ENCODE measurements at places on chromosomes 1 and 21.

DNA sequence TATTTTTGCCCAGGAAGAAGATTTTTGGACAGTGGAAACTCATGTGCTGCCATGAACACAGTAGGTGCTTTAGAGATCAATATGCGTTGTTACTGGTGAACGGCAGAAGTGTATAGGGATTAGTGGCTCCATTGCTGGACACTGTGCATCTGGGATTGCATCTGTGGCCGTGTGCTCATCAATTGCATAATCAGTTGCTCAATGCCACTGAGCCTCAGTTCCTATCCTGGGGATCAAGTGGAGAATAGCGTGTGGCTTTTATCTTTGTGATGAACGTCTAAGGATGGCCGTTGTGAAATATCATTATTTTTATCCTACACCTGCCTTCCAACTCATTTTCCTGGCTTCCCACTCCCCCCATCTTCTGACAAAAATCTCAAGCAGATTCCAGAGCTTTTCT is 5.4 kb downstream of the TNN start:
- H3K4me1 ChIP-seq = peaks cover 12% of the 10 kb centered on the region
- no peak for DNase-seq
- no peak overlapping the region for H3K4me3 ChIP-seq
- H3K27ac ChIP-seq = peak overlapping the region; percentile 54
- no peaks in the 10 kb centered on the region for H3K36me3 ChIP-seq

GRCh38 chr1:205183676-205184335 is 27.7 kb downstream of the DSTYK start:
- no peak for DNase-seq
- peaks cover 42% of the 10 kb centered on the region for H3K4me1 ChIP-seq
- H3K27me3 ChIP-seq = no peaks in the 10 kb centered on the region
- peak overlapping the region; percentile 30 for H3K27ac ChIP-seq
- no peak overlapping the region for H3K4me3 ChIP-seq
- H3K36me3 ChIP-seq = peaks cover 3% of the 10 kb centered on the region

GRCh38 chr21:41186755-41187536 is 19.0 kb downstream of the BACE2 start:
- peak overlapping the region; percentile 37 for H3K27ac ChIP-seq
- no peaks in the 10 kb centered on the region for H3K27me3 ChIP-seq
- DNase-seq = no peak
- H3K36me3 ChIP-seq = peaks cover 14% of the 10 kb centered on the region

- no peak for DNase-seq
- peaks cover 13% of the 10 kb centered on the region for H3K27me3 ChIP-seq
- H3K4me3 ChIP-seq = no peak overlapping the region
- H3K4me1 ChIP-seq = no peaks in the 10 kb centered on the region
- no peaks in the 10 kb centered on the region for H3K36me3 ChIP-seq
- no peak overlapping the region for H3K27ac ChIP-seq
Measured at GRCh38 chr1:181898773-181899172, 162.7 kb downstream of the ZNF648 start.

- DNase-seq = no peak
- H3K27ac ChIP-seq = no peak overlapping the region
- H3K36me3 ChIP-seq = no peaks in the 10 kb centered on the region
- peaks cover 13% of the 10 kb centered on the region for H3K4me1 ChIP-seq
- H3K27me3 ChIP-seq = no peaks in the 10 kb centered on the region
- no peak overlapping the region for H3K4me3 ChIP-seq
Measured at GRCh38 chr21:19523061-19523460, 1119.5 kb upstream of the TMPRSS15 start.

- no peaks in the 10 kb centered on the region for H3K36me3 ChIP-seq
- no peak overlapping the region for H3K4me3 ChIP-seq
- peaks cover 8% of the 10 kb centered on the region for H3K4me1 ChIP-seq
- H3K27ac ChIP-seq = no peak overlapping the region
- H3K27me3 ChIP-seq = no peaks in the 10 kb centered on the region
Measured at GRCh38 chr1:22018583-22019559, 17.4 kb downstream of the CELA3A start.

- H3K36me3 ChIP-seq = no peaks in the 10 kb centered on the region
- no peak overlapping the region for H3K27ac ChIP-seq
- H3K27me3 ChIP-seq = peaks cover 5% of the 10 kb centered on the region
- no peak overlapping the region for H3K4me3 ChIP-seq
- DNase-seq = no peak
- H3K4me1 ChIP-seq = no peaks in the 10 kb centered on the region
Measured at GRCh38 chr1:221813887-221814286, 72.0 kb upstream of the DUSP10 start.

GRCh38 chr1:100851726-100852125 is 42.9 kb downstream of the EXTL2 start:
- H3K27me3 ChIP-seq = no peaks in the 10 kb centered on the region
- peaks cover 17% of the 10 kb centered on the region for H3K4me1 ChIP-seq
- no peak for DNase-seq
- H3K36me3 ChIP-seq = no peaks in the 10 kb centered on the region

DNA sequence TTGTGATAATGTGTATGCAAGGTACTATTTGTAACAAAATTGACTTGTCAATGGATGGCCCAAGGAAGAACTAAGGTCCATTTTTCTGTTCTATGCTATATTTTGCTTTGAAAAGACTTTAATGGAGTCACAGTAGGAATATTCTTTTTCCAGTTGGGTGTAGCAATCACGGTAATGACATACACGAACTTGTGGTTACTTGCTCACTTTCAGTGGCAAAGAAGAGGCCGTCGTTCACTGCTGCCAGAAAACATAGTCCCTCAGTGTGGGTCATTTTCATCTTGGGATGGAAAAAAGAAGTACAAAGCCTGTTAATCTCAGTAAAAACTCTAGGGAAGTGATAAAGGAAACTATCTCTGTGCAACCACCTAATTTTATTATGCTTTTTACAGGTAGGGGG is 47.8 kb upstream of the LAMC2 start:
- H3K27ac ChIP-seq = no peak overlapping the region
- no peak for DNase-seq
- peaks cover 23% of the 10 kb centered on the region for H3K36me3 ChIP-seq
- no peak overlapping the region for H3K4me3 ChIP-seq
- no peaks in the 10 kb centered on the region for H3K4me1 ChIP-seq

DNA sequence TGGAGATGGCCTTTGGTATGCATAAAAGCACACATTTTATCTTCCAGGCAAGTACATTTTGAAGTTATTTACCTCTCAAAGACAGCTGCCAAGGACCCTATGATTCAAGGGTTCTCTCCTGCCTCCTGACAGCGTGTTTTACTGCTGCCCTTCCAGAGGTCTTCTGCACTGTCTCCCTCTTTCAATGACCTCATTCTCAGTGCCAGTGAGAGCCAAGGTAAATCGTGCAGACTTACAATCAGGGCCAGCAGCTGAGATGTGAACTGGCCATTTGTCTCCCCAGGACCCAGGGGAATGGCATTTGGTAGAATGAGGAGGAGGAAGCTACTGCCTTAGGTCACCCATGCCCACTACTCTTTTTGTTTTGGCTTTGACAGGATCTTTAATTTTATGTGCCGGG is 84.2 kb upstream of the FGGY start:
- H3K4me3 ChIP-seq = no peak overlapping the region
- no peak overlapping the region for H3K27ac ChIP-seq
- DNase-seq = no peak
- H3K36me3 ChIP-seq = peaks cover 8% of the 10 kb centered on the region

- no peak for DNase-seq
- H3K36me3 ChIP-seq = peaks cover 5% of the 10 kb centered on the region
- H3K4me3 ChIP-seq = no peak overlapping the region
Measured at GRCh38 chr1:170836141-170836540, 99.2 kb upstream of the MROH9 start.

GRCh38 chr1:47067097-47067594 is at the start of gene CYP4Z1:
CYP4Z1 (plus strand) TSS chr1:47067231; CDS start chr1:47067491, 260 bp downstream.
- no peak for DNase-seq
- no peaks in the 10 kb centered on the region for H3K4me1 ChIP-seq
- no peak within 1 kb of the TSS for H3K27ac ChIP-seq

- DNase-seq = peak; percentile 16
- no peak overlapping the region for H3K4me3 ChIP-seq
- peaks cover 11% of the 10 kb centered on the region for H3K4me1 ChIP-seq
- H3K27me3 ChIP-seq = no peaks in the 10 kb centered on the region
- H3K36me3 ChIP-seq = no peaks in the 10 kb centered on the region
Measured at GRCh38 chr1:202571719-202572339, 138.4 kb downstream of the SYT2 start.

GRCh38 chr1:170698301-170699275 is 34.7 kb downstream of the PRRX1 start:
- H3K27ac ChIP-seq = peak overlapping the region; percentile 73
- H3K27me3 ChIP-seq = no peaks in the 10 kb centered on the region
- peak overlapping the region; percentile 64 for H3K4me3 ChIP-seq

GRCh38 chr1:178946855-178947676 is 76.2 kb upstream of the ANGPTL1 start:
- no peak for DNase-seq
- H3K36me3 ChIP-seq = no peaks in the 10 kb centered on the region
- H3K27me3 ChIP-seq = peaks cover 2% of the 10 kb centered on the region
- H3K4me3 ChIP-seq = no peak overlapping the region
- H3K4me1 ChIP-seq = no peaks in the 10 kb centered on the region

DNA sequence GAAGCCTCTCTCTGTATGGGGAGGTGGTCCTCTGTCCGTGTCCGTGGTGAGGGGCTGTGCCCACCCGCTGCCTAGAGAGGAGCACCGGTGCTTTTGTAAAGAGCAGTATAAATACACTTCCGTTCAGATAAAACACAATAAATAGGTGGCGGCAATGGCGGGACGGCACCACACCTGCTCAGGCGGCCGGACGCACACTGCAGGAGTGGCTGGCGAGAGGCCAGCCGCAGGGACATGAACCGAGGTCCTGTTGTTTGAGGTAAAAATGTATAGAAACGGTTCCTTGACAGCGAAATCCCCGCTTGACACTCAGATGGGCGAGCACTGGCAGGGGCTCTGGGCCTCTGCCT is 40.8 kb downstream of the KRTAP10-1 start:
- no peaks in the 10 kb centered on the region for H3K27me3 ChIP-seq
- no peak overlapping the region for H3K4me3 ChIP-seq
- no peak for DNase-seq
- H3K27ac ChIP-seq = no peak overlapping the region
- peaks cover 8% of the 10 kb centered on the region for H3K4me1 ChIP-seq
- peaks cover 5% of the 10 kb centered on the region for H3K36me3 ChIP-seq

DNA sequence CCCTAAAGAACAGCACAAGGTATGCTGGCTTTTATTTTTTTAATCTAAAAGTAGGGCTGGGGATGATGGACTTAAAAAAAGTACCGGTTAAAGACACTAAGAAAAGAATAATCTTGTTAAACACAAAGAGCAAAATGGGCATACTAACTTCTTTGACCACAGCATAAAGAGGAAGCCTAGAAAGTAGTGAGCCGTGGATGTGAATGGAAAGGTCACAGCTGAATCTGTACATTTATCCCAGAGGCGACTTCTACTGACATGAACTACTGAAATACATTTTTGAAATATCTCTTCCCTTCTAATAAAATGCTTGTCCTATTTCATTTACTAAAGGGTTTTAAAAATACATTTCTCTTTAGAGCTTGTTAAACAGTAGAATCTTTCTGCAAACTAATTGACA is 140.7 kb downstream of the SLC45A1 start:
- peaks cover 3% of the 10 kb centered on the region for H3K36me3 ChIP-seq
- H3K4me3 ChIP-seq = no peak overlapping the region
- no peak for DNase-seq
- H3K4me1 ChIP-seq = peaks cover 65% of the 10 kb centered on the region
- no peaks in the 10 kb centered on the region for H3K27me3 ChIP-seq

DNA sequence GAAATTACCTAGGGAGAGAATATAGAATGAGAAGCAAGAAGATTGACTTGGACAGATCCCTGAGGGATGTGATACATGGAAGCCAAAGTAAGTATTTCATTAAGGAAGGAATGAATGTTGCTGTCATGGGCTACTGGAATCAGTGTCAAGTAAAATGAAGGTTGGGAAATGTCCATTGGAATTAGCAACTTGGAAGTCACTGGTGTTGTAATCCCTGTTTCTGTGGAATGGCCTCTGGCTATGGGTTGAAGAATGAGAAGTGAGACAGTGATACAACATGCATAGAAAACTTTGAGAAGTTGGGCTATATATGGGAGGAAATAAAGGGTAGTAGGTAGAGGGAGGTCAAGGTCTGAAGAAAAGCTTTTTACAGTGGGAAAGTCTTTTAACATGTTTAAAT is 54.7 kb downstream of the CCDC18 start:
- peaks cover 41% of the 10 kb centered on the region for H3K36me3 ChIP-seq
- DNase-seq = no peak
- peaks cover 15% of the 10 kb centered on the region for H3K4me1 ChIP-seq

DNA sequence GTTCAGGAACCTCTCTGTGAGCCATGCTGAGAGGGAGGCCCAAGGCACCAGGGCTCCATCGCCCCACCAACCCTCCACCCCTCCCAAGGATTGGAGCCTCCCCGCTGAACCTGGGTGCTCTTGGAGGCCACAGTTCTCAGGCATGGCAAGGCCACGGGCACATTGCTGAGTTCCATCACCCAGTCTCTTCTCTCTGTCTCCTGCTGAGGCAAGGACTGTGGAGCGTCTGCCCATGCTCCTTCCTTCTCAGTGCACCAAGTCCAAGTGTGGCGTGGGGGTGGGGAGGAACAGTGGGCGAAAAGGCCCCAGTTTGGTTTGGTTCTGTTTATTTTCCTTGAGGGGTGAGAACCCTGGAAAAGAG is 2.8 kb upstream of the KNCN start:
- peaks cover 27% of the 10 kb centered on the region for H3K4me1 ChIP-seq
- no peak overlapping the region for H3K4me3 ChIP-seq

DNA sequence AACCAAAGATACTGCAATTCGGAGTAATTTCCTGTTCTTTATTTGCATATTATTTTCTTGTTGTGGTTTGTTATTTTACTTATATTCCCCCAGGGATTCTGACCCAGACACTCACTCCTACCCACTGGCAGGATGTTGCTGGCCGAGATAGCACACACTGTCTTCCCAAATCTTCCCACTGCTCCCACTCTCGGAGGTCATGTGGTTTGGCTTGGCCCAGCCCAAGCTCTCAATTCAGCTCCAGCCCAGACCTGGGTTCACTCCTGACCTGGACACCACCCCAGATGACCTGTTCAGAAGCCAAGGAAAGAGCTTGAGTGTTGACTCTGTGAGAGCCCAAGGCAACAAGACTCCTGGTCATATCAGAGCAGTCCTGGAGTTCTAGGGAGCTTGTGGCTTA is 1.2 kb upstream of the FAM43B start:
- H3K4me3 ChIP-seq = peak overlapping the region; percentile 81
- H3K36me3 ChIP-seq = no peaks in the 10 kb centered on the region
- H3K27ac ChIP-seq = no peak overlapping the region
- DNase-seq = no peak
- H3K27me3 ChIP-seq = peaks cover 64% of the 10 kb centered on the region

DNA sequence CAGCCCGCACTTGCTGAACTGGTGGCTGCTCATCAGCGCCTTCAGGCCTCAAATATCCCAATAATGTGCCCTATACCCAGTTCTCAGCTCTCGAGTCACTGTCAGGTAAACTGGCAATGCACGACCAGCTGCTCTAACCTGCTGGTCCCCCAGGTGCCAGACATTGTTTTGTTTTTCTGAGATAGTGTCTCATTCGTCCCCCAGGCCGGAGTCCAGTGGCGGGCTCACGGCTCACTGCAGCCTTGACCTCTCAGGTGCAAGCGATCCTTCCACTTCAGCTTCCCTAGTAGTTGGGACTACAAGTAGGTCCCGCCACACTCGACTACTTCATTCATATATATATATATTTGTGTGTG is 1.0 kb upstream of the NADK start:
- peaks cover 37% of the 10 kb centered on the region for H3K27me3 ChIP-seq
- H3K36me3 ChIP-seq = peaks cover 10% of the 10 kb centered on the region
- DNase-seq = no peak
- H3K27ac ChIP-seq = no peak overlapping the region

GRCh38 chr1:23692308-23692871 is 784 bp downstream of the RPL11 start:
- no peaks in the 10 kb centered on the region for H3K27me3 ChIP-seq
- H3K4me3 ChIP-seq = peak overlapping the region; percentile 99

GRCh38 chr1:182811975-182812722 is 22.6 kb downstream of the NPL start:
- H3K4me1 ChIP-seq = no peaks in the 10 kb centered on the region
- H3K27me3 ChIP-seq = no peaks in the 10 kb centered on the region
- DNase-seq = no peak
- H3K4me3 ChIP-seq = no peak overlapping the region
